ENCODE measurements at places on chromosomes 2 and 18. TPM values are rescaled to one million over a fixed set of nuclear protein-coding genes. Genes with fewer than 3 reads are reported as not detected.

DNA sequence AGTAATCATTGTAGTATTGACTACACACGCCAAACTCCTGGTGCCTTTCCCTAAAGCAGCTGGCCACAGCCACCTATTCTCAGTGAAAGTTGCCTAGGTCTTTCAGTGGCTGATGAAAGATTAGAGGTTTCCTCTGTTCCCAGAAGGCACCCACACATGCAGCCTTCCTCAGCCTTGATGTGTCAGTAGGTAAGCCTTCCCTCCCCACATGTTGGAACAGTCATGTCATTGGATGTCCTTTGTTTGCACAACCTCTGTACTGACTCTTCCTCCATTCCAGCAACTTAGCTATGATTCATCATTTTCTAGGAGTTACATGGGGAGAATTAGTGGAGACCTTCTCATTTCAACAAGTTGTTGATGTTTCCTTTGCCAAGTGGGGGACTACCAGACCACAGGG is 630.8 kb upstream of the SLC39A10 start:
- no peak for DNase-seq

- no peak for DNase-seq
Measured at GRCh38 chr2:11344956-11345677, 681 bp upstream of the ROCK2 start.

- no peak for DNase-seq
Measured at GRCh38 chr2:55891671-55892094, 31.9 kb downstream of the EFEMP1 start.

GRCh38 chr18:33923980-33924379 is 300.7 kb downstream of the NOL4 start:
- DNase-seq, result peak; percentile 4

GRCh38 chr2:201644001-201644400 is 698 bp upstream of the TMEM237 start:
- peak; percentile 37 for DNase-seq

- DNase-seq, result no peak
Measured at GRCh38 chr2:233059797-233060500, at the start of gene INPP5D. INPP5D (plus strand) TSS chr2:233060342; CDS start chr2:233060479, 137 bp downstream.

DNA sequence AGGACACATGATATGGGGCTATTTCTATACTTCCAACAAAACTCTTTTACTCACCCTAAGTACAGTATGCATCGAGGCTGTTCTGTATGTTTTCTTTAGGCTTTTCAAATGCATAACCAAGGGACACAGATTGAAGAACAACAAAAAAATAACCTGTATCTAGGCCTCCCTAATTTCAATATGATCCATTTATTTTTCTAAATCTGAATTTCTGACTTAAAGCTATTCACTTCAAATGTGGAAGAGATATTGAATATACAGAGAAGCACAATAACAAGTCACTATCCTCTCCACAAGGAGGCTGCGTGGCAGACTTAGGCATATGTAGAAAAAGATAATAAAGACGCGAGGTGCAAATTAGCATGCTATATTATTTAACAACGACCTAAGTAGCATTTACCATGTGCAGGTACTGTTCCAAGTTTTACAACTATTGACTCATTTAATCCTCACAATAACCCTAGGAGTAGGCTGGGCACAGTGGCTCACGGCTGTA is 39.3 kb upstream of the MFF start:
- no peak for DNase-seq

GRCh38 chr2:227653419-227653818 is 13.2 kb upstream of the SCYGR5 start:
- DNase-seq, result no peak

- no peak for DNase-seq
Measured at GRCh38 chr18:66662632-66663031, 58.7 kb upstream of the CDH19 start.

DNA sequence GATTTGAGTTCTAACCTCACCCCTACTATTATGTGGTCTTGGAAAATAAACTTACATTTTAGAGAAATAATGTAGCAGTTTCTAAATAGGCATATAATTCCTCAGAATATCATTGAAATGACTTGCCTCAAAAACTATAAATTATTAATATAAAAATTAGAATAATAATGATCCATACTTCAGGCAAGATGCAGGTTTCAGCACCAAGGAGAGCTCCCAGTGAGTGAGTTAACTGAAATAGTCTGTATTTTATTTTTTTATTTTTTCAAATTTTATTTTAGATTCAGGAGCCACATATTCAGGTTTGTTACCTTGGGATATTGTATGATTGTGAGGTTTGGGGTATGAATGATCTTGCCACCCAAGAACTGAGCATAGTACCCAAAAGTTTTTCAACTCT is 472.2 kb upstream of the DCC start:
- no peak for DNase-seq

DNA sequence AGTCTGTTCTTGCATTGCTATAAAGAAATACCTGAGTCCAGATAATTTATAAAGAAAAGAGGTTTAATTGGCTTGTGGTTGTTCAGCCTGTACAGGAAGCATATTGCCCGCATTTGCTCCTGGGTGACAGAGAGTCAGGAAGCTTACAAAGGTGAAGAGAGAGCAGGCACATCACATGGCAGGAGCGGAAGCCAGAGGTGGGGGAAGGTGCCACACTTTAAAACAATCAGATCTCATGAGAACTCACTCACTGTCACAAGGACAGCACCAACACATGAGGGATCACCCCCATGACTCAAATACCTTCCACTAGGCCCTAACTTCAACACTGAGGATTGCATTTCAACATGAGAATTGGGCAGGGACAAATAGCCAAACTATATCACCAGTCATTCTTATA is 124.8 kb upstream of the COL5A2 start:
- no peak for DNase-seq

DNA sequence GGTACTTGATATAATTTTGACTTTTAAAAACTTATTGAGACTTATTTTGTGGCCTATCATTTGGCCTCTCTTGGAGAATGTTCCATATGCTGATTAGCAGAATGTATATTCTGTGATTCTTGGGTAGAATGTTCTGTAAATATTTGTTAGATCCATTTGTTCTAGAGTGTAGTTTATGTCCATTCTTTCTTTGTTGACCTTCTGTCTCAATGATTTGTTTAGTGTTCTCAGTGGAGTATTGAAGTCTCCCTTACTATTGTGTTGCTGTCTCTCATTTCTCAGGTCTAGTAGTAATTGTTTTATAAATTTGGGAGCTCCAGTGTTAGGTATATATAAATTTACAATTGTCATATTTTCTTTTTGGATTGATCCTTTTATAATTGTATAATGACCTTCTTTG is 349.6 kb upstream of the CWC22 start:
- DNase-seq, result no peak

DNA sequence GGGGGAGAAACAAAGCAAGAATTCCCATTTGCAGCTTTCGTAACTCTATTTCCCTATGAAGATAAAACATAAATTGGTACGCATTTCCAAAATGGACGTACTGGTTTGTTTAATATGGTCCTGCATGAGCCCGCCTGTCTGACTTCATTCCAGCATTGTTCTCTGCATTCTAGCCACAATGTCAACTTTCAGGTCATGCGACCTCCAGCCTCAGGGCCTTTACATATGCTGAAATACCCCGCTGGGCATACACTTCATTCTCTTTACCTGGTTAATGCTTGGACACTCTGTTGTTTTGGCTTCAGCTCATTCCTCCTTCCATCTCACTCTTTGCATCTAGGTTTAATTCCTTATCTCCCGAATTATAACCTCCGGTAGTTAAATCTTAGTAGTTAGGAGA is 103.7 kb upstream of the DNMT3A start:
- DNase-seq, result no peak

GRCh38 chr18:35143622-35144596 is 96.9 kb upstream of the ZNF397 start:
- peak; percentile 51 for DNase-seq

The ZNF521 gene
- total RNA-seq, result 18.0 TPM

The TFCP2L1 gene
- total RNA-seq, result 172 TPM

The ALPG gene
- not detected for total RNA-seq

The CHST9 gene
- total RNA-seq, result 9.8 TPM

The SLC5A7 gene
- 0.88 TPM for total RNA-seq

The RAB27B gene
- total RNA-seq, result 4.1 TPM

The RBM43 gene
- 13.6 TPM for total RNA-seq

The SLC9A2 gene
- total RNA-seq, result 5.9 TPM

The SERPINB4 gene
- total RNA-seq, result not detected

The KIF1A gene
- total RNA-seq, result 0.54 TPM

The FSIP2 gene
- total RNA-seq, result 1.2 TPM

The SRBD1 gene
- total RNA-seq, result 19.5 TPM

Measured in kidney (tissue), 22 donors.